ENCODE measurements at places on chromosomes 6 and 20.

- DNase-seq = no peak
Observed at GRCh38 chr6:4790158-4790899, 14.1 kb downstream of the CDYL start.

GRCh38 chr6:42598300-42598699, 34.5 kb downstream of the UBR2 start:
- no peak for DNase-seq

- no peak for DNase-seq
Observed at GRCh38 chr20:50372770-50373088, 137.5 kb upstream of the PTPN1 start.

DNA sequence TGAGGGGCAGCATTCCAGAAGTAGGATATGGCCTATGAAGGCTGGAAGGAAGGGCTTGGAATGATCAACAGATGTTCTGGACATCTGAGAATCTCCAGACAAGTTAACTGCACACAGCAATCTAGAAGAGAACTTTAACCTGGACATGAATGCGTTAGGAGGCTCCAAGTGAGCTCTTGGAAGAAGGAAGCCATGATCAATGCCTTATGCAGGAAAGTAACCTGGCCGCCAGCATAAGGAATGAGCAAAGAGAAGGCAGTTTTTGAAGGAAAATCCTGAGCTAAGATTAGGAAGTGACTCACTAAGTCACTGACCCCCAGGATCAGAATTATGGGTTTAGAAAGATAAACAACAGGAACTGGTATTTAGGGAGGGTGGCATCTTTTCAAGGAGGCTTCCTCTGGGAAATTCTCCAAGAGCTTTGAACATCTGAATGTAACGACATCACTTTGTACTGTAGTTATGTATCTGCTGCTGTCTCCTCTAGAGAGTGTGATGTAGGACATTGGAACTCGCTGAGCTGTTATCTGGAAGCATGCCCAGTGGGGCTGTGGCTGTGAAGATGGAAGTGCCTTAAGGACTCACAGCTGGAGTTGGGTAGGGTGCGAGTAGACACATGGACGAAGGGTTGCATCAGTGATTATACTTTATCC, 236.8 kb downstream of the PACRG start:
- DNase-seq = peak; percentile 99

DNA sequence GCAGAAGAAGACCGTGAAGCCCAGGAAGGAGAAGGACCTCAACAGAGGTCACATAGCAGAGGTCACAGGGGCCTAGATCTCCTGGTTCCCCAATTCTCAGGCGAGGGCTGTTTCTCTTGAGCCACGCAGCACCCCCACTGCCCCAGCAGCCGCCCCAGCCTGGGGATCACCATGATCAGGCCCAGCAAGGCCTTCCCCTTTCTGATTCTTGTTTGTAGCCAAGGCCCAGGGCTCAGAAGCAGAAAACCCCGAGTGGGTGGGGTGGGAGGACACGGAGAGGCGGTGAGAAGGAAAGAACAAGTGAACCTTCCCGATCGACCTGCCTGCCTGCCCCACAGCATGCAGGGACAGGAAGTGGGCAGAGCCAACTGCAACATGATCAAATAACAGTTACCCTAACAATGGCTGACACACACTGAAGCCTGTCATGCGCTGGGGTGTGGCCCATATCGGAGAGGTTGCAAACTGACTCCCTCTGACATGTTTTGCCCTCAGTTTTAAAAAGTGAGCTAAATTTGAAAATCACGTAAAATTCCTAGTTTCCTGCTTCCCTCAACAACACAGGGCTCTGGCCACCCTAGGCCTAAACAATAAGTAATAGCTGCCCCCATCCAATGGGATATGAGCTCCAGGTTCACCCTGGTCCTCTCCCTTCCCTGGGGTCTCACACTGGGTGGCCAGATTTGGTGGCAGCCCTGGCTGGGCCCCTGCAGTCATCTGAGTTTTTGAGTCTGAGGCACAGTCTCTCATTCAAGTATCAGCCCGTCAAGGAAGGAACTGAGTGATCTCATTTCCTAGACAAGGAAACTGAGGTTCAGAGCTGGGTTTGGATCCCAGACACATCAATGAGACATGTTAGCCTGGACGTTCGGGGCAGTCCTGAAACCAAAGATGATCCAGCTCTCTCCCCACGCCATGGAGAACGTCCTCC, 6.5 kb downstream of the PEDS1 start:
- DNase-seq = no peak

DNA sequence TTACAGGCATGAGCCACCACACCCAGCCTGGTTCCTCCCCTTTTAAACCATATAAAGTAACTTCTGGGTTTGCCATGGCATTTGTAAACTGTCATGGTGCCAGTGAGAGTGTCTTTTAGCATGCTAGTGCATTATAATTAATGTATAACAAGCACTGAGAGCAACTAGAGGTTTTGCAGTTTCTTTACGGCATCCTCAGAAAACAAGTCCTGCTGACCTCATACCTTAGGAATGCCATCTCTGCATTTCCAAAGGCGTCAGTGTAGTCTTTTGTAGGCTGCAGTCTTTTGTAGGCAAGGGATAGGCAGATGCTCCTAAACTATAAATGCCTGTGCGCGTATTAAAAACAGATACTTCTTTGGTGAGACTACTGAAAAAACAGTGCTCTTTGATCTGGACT, 75.0 kb upstream of the EZR start:
- peak; percentile 89 for DNase-seq

- no peak for DNase-seq
Observed at GRCh38 chr6:49202924-49203536, 260.0 kb downstream of the MMUT start.

GRCh38 chr20:52751571-52751970, 220.6 kb upstream of the TSHZ2 start:
- DNase-seq = no peak

GRCh38 chr20:57259938-57260921, 6.2 kb downstream of the BMP7 start:
- no peak for DNase-seq

DNA sequence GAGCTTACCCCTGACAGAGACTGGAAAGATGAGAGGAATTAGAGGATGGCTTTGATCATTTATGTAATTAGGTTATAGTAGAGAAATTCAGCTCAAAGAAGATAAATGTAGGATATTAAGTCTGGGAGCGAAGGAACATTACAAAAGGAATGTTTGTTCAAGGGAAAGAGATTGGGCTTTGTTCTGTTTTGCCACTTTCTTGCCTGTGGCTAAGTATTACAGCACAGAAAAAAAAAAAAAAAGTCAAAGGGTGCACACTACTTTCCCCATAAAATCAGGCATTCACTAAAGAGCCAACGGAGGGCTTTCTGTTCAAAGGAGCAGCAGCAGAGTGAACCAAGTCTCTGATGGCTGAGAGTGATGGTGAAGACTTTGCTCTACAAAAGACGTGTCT, 5.0 kb upstream of the HDDC2 start:
- no peak for DNase-seq

GRCh38 chr6:96468681-96469224, 52.9 kb upstream of the UFL1 start:
- no peak for DNase-seq

DNA sequence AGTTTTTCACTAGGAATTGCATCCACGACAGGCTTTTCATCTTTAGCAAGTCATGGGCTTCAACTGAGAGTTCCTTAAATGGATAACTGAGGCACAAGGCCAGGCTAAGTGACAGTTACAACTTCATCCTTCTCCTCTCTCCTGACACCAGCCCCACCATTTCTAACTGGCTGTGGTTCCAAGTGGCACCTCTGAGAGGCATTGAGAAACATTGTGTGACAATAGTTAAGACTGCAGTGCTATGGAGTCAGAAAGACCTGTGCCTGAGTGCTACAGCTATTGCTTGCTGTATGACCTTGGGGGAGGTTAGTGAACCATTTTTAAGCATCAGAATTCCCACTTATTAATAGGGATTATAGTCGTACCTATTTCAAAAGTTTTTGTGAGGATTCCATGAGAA, 26.2 kb upstream of the MLIP start:
- no peak for DNase-seq

- no peak for DNase-seq
Observed at GRCh38 chr6:138640028-138640427, 133.5 kb upstream of the CCDC28A start.

GRCh38 chr6:12162213-12162612, 127.9 kb upstream of the EDN1 start:
- no peak for DNase-seq

DNA sequence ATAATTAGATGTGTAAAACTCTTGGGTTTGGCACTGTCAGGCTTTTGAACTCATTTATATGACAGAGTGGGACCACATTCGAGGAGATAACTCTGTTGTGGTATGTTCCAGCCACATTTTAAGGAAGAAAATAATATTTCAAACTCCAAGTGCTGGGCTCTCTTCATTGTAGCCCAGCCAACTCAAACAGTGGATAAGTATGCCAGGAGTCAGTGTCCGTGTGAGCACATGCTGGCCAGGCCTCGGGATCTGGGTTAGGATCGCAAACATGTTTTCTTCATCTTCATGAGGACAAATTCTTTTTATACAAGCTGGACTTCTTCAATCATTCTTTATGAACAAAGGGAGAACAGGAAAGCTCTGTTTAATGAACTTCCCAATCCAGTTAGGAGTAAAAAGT, 497.5 kb downstream of the MAFB start:
- no peak for DNase-seq

GRCh38 chr20:52190437-52191131, 995 bp downstream of the ZFP64 start:
- DNase-seq = no peak

Data from AG04449 (cell line).